ENCODE measurements at places on chromosomes 3 and 15. TPM values are rescaled to one million over a fixed set of nuclear protein-coding genes. Genes with fewer than 3 reads are reported as not detected.

Gene AMOTL2
- 83.5 TPM for total RNA-seq

Gene ERICH6
- 0.19 TPM for total RNA-seq

Gene DISP2
- 0.69 TPM for total RNA-seq

Gene FOXP1
- total RNA-seq, result 87.2 TPM

Gene CP
- 72.1 TPM for total RNA-seq

Gene SYNPR
- not detected for total RNA-seq

Gene HYAL1
- 47.5 TPM for total RNA-seq

Gene CSPG4
- total RNA-seq, result 30.7 TPM

GRCh38 chr3:5694266-5694665 is 506.8 kb downstream of the EDEM1 start:
- no peak overlapping the region for H3K27ac ChIP-seq
- H3K36me3 ChIP-seq, result no peaks in the 10 kb centered on the region
- no peaks in the 10 kb centered on the region for H3K4me1 ChIP-seq

- no peaks in the 10 kb centered on the region for H3K36me3 ChIP-seq
- H3K4me3 ChIP-seq, result no peak overlapping the region
- no peak for DNase-seq
- no peak overlapping the region for H3K27ac ChIP-seq
- no peaks in the 10 kb centered on the region for H3K27me3 ChIP-seq
These were observed 15.9 kb upstream of the USP3 start for GRCh38 chr15:63488398-63488960.

GRCh38 chr3:189298469-189299375 is 127.0 kb downstream of the TPRG1 start:
- no peak overlapping the region for H3K27ac ChIP-seq
- H3K27me3 ChIP-seq, result no peaks in the 10 kb centered on the region
- H3K36me3 ChIP-seq, result no peaks in the 10 kb centered on the region
- H3K4me3 ChIP-seq, result no peak overlapping the region
- no peak for DNase-seq
- H3K4me1 ChIP-seq, result no peaks in the 10 kb centered on the region

GRCh38 chr3:57206423-57206822 is 6.6 kb upstream of the HESX1 start:
- no peak overlapping the region for H3K27ac ChIP-seq
- H3K36me3 ChIP-seq, result no peaks in the 10 kb centered on the region
- no peaks in the 10 kb centered on the region for H3K27me3 ChIP-seq
- H3K4me3 ChIP-seq, result no peak overlapping the region

GRCh38 chr3:187025254-187025655 is 94.9 kb downstream of the ST6GAL1 start:
- H3K27me3 ChIP-seq, result no peaks in the 10 kb centered on the region
- DNase-seq, result no peak
- H3K36me3 ChIP-seq, result no peaks in the 10 kb centered on the region

- no peaks in the 10 kb centered on the region for H3K4me1 ChIP-seq
- no peak overlapping the region for H3K4me3 ChIP-seq
- no peaks in the 10 kb centered on the region for H3K27me3 ChIP-seq
These were observed 23.3 kb downstream of the RNU5B-1 start for GRCh38 chr15:65327651-65328393.

DNA sequence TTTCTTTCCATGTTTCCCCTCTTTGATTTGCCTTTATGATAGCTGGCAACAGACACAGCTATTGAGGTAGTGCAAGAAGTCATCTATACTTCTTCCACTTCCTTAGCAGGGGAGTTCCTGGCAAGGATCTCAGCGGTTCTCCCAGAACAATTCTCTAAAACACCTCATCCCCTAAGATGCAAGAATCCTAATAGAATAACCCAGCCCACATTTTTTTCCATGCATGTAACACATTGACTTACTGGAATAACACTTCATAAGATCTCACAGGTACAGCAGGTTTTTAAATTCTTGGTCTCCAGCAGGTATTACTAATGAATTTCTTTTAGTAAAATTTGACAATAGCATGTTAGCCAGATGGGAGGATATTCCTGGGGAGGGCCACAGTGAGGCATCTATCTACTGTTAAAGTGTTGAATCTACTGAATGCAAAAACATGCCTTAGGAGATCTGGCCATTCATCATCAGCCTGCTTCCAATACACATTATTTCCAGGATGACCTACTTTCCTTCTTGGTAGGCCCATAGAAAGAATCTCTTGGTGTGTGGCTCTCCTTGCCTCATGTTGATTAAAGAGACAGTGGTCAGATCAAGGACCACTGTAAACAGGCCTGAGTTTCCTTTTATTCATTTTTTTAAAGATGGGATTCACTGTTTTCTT is 78.5 kb downstream of the RAD18 start:
- H3K4me1 ChIP-seq, result no peaks in the 10 kb centered on the region
- no peak overlapping the region for H3K27ac ChIP-seq
- H3K4me3 ChIP-seq, result no peak overlapping the region
- DNase-seq, result no peak
- no peaks in the 10 kb centered on the region for H3K27me3 ChIP-seq

DNA sequence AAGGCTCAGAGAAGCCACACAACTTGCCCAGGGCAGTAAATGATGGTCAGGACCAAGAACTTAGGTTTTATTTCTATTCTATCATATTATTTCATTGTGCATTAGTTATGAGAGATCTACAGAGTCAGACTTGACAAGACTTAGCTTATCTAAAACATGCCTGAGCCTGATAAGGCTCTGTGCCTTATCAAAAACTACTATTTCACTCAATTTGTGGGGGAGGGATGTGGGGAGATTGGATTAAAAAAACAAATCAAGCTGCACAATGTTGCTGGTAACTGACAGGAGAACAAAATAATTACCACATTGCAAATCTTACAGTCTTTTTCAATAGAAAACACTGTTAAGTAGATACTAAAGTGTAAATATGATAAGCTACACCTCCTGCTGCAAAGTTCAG is 16.0 kb downstream of the HACD2 start:
- H3K4me1 ChIP-seq, result no peaks in the 10 kb centered on the region
- H3K36me3 ChIP-seq, result no peaks in the 10 kb centered on the region
- no peak overlapping the region for H3K27ac ChIP-seq
- no peak overlapping the region for H3K4me3 ChIP-seq
- DNase-seq, result no peak

DNA sequence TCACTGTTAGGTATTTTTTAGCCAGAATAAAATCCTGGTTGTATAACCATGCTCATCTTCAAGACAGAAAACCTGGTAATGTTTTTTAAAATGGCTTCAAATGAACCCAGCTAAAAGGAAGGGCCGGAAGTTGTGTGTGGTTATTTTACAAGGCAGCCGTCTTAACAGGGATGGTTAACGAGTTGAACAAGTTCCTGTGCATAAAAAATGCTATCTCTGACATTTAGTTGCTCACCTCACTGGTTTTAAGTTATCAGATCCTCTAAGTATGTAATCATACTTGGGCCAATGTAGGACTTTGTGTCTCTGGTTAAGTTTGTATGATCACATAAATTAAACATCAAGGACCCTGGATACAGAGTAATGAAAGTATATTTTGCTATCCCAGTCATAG is 2.1 kb downstream of the ATP11B start:
- no peak for DNase-seq
- no peak overlapping the region for H3K27ac ChIP-seq
- H3K36me3 ChIP-seq, result no peaks in the 10 kb centered on the region
- H3K27me3 ChIP-seq, result no peaks in the 10 kb centered on the region
- H3K4me3 ChIP-seq, result no peak overlapping the region
- no peaks in the 10 kb centered on the region for H3K4me1 ChIP-seq

- H3K27ac ChIP-seq, result no peak within 1 kb of the TSS
- no peaks in the 10 kb centered on the region for H3K36me3 ChIP-seq
- no peaks in the 10 kb centered on the region for H3K27me3 ChIP-seq
- no peak for DNase-seq
- no peaks in the 10 kb centered on the region for H3K4me1 ChIP-seq
These were observed at the start of gene TRIM69 for GRCh38 chr15:44736181-44736765. TRIM69 (plus strand) TSS chr15:44736528; CDS start chr15:44736705, 177 bp downstream.

- H3K27ac ChIP-seq, result no peak overlapping the region
- H3K4me3 ChIP-seq, result no peak overlapping the region
- DNase-seq, result peak; percentile 66
- no peaks in the 10 kb centered on the region for H3K4me1 ChIP-seq
These were observed 164.5 kb downstream of the EBLN2 start for GRCh38 chr3:73225991-73226390.

DNA sequence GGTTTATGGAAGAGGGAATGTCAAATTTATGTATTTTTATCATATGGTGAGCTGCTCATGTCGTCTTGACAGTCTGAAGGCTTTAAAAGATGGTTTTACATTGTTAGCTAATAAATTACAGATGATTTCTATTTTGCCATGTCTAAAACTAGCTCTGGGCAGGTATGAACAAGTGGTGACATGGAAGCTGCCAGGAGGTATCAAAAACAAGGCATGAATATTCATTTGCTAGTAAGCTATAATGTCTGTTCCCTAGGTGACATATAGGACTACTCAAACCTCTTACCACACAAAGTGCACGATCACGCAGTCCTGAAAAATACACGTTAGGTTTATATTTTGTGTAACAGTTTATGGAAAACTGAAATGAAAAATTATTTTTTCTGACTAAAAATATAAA is 34.8 kb downstream of the ST3GAL6 start:
- no peak overlapping the region for H3K4me3 ChIP-seq
- DNase-seq, result no peak
- no peaks in the 10 kb centered on the region for H3K4me1 ChIP-seq
- peaks cover 4% of the 10 kb centered on the region for H3K36me3 ChIP-seq
- H3K27me3 ChIP-seq, result no peaks in the 10 kb centered on the region

DNA sequence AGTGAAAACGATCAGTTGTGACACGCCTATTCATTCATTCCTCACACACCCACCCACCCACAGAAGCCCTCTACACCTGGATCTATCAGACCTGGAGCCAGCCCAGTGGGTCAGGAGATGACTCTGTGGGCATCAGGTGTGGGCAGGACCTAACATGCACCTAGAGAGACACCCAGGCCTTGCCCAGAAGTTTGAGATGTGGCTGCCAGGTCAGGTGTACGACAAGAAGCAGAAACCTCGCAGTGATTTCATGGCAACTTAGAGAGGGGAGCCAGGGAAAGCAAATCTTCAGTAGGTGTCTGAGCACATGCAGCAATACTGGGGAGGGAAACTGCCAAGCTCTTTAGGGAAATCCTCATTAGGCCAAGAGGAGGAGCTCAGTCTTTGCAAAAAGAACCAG is 264.7 kb upstream of the ROPN1 start:
- peaks cover 19% of the 10 kb centered on the region for H3K4me1 ChIP-seq
- H3K27me3 ChIP-seq, result no peaks in the 10 kb centered on the region
- no peaks in the 10 kb centered on the region for H3K36me3 ChIP-seq
- H3K27ac ChIP-seq, result no peak overlapping the region

DNA sequence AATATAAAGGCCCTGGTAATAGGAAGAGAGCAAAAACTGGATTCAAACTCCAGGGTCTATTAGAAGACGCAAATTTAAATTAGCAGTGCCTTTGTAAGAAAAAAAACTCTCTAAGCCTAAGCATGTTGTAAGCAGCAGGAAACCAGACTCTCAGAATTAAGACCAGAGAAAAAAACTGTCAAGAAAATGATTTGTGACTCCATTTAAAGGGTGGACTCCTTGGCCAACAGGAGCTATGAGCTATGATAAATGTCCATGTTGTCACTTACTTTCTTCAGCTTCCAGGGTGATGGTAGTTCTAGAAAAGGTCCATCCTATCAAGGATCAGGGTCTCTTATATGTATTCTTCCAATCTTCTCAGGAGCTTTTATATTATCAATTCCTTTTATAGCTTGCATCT is 34.9 kb upstream of the CCDC50 start:
- H3K36me3 ChIP-seq, result no peaks in the 10 kb centered on the region
- H3K4me3 ChIP-seq, result no peak overlapping the region
- DNase-seq, result no peak
- H3K27me3 ChIP-seq, result no peaks in the 10 kb centered on the region
- H3K4me1 ChIP-seq, result no peaks in the 10 kb centered on the region

DNA sequence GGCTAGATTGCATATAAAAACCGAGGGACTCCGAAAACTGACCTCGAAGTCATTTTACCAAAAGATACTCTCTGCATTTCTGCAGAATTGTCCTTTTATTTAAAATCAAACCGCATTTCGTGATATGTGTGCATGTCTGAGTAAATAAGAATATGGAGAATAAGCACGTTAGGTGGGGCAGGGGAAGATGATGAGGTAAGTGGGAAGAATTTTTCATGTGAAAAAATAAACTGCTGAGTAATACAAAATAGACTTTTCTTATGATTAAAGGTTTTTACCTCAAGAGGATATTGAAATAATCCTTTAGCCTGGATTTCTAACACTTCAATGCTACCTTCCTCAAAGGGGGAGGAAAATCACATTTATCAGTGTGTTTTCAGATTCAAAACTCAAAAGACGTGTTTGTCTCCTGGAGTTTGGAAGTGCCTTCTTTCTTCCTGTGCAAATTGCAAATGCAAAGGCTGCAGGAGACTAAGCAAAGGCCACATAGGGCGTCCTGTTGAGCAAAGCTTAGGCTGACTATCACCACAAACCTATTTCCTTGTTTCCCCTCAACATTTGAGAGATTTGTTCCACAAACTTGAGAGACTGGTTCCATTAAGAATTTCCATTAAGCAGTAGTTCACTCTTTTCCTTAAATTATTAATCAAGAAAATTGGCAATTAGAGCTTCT is 813.5 kb downstream of the MCTP2 start:
- no peaks in the 10 kb centered on the region for H3K27me3 ChIP-seq
- no peak overlapping the region for H3K4me3 ChIP-seq
- no peak for DNase-seq
- no peaks in the 10 kb centered on the region for H3K4me1 ChIP-seq
- no peaks in the 10 kb centered on the region for H3K36me3 ChIP-seq

DNA sequence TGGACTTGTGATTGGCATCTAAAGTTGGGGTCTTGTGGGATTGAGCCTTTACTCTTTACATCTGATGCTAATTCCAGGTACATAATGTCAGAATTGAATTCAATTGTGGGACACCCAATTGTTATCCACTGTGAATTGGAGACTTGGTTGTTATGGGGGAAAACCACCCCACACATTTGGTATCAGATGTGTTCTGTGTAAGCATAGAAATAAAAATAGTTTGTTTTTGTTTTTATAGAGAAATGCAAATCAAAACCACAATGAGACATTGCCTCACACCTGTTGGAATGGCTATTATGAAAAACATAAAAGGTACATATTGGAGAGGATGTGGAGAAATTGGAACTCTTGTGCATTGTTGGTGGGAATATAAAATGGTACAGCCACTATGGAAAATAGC is 58.5 kb downstream of the CPA3 start:
- H3K36me3 ChIP-seq, result no peaks in the 10 kb centered on the region
- no peaks in the 10 kb centered on the region for H3K27me3 ChIP-seq
- no peak for DNase-seq
- no peak overlapping the region for H3K4me3 ChIP-seq

GRCh38 chr15:98599909-98600691 is 48.2 kb upstream of the IGF1R start:
- no peak overlapping the region for H3K27ac ChIP-seq
- no peaks in the 10 kb centered on the region for H3K4me1 ChIP-seq
- DNase-seq, result peak; percentile 55
- H3K27me3 ChIP-seq, result no peaks in the 10 kb centered on the region
- peak overlapping the region; percentile 85 for H3K4me3 ChIP-seq
